K562 (cell line): ENCODE measurements at places on chromosomes 12 and 14.
A peak's percentile ranks its signal among the peaks of the same experiment; 100 is the strongest.

GRCh38 chr12:56596815-56597214, 33.3 kb downstream of the BAZ2A start:
- no peak for DNase-seq

- no peak for DNase-seq
Observed at GRCh38 chr14:99136401-99136800, 135.6 kb downstream of the BCL11B start.

DNA sequence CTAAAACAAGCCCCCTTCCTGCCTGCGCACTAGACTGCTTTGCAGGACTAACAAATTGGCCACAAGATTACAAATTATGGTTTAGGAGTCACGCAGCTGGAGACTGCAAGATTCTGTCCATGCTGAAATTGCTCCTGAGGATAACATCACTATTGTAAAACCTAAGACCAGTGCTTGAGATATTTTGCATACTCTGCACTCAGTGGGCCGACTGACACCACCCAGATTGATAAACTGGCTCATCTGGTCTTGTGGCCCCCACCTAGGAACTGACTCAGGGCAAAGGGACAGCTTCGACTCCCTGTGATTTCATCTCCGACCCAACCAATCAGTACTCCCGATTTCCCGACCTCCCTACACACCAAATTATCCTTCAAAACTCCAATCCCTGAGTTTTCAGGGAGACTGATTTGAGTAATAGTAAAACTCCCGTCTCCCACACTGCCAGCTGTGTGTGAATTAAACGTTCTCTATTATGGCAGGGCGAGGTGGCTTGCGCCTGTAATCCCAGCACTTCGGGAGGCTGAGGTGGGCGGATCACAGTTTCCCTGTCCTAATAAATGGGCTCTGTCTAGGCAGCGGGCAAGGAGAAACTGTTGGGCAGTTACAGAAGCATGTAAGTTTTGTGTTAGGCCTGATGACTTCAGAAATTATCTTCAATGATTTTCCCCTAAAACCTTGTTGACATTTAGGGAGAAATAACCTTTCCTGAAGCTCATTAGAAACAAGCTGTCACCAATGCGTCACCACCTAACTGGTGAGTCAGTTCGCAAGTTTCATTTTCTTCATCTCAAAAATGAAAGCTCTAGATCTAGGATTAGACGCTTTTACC, 5.3 kb upstream of the UBC start:
- DNase-seq = peak; percentile 61

DNA sequence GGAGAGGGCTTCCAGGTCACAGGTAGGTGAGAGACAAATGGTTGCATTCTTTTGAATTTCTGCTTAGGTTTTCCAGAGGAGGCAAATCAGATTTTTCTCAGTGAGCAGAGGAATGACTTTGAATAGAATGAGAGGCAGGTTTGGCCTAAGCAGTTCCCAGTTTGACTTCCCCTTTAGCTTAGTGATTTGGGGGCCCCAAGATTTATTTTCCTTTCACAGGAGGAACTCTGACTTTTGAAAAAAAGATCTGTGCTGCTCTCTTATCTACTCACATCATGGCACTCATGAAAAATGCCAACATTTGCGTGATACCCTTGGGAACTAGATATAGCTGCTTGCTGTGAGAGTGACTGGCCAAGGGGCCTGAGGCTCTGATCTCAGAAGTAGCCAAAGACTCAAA, 58.0 kb upstream of the EVL start:
- no peak for DNase-seq

DNA sequence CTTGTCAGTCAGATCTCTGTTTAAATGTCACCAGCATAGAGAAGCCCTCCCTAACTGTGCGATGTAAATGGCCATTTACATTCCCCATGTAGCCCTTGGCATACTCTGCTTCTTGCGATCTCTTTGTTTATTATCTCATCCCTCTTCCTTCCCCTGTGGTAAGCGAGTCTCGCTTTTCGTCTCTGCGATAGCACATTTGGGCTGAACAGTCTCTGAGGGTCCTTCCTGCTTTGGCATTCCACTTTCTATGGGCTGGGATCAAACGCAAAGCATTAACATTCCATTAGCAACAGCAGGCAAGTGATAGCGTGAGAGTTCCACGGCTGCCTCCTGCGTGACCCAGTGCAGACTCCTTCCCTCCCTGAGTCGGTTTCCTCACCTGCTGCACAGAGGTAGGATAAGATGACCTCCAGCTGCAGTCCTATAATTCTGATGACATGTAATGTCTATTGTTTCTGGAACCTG, 61.4 kb upstream of the TUNAR start:
- DNase-seq = no peak

DNA sequence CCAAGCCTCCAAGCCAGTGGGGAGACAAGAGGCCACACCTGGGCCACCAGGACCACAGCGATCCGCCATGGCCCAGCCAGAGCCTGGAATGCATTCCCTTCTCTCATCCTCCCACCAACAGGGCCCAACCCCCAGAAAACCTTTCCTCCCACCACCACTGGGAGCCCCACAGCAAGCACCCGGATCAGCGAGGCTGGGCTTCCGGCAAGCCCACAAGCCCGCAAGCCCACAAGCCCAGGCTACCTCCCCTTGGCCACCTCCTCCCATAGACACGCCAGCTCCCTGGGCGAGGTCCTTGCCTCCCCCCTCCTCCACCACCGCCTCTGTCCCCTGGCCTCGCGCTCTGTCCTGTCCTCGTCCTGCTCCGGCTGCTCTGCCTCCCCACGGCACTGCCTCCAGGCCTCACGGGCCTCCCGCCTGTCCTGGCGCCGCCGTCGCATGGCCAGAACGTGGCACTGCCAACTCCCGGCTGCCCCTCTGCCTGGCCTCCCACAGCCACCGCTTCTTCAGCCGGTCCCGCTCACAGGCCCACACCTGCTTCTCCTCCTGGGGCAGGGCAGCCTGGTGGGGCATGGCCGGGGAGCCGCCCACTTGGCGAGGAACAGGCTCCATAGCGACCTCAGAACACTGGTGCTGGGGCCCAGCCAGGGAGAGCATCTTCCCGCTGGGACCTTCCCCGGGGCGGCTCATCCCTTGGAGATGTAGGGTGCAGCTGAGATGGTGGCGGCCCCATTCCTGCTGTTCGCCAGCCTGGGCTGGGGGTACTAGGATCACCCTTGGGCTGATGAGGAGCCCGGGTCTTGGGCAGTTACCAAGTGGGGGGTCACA, 5.6 kb downstream of the CDK2AP1 start:
- DNase-seq = no peak

- no peak for DNase-seq
Observed at GRCh38 chr14:74843653-74844052, 32.3 kb downstream of the PROX2 start.

DNA sequence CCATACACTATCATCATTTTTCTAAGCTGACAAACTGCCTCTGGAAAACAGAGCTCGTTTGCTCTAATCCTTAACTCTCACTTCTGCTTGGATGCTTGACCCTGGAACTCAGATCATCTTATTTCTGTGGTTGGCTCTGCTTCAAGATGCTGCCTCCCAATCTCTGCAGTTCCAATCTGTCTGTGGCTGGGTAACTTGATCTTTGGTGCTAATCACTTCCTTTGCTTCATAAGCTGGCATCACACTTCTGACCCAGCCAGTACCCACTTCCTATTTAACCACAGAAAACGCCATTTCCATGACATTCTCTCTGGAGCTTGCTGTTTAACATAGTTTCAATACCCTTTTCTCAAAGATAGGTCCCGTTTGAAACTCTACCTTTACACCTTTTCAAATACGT, 254.2 kb downstream of the ACSS3 start:
- no peak for DNase-seq

DNA sequence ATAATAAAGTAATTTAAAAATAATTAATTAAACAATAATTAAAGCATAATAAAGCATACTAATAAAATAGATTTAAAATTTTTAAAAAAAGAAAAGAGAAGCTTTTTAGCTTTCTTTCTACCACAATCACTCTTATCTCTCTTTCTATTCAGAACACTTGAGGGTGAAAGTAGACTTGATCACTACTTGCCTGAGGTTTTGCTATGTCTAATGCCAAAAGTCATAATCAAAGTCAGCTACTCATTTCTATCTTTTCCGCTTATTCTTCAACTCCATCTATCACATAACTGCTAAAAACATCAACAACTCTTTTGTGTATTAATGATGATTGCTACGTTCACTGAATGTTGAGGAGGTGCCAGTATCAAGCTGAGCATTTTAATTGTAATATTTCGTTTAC, 202.0 kb upstream of the KRR1 start:
- DNase-seq = no peak
